ENCODE measurements at places on chromosomes 7 and 10.
A peak's percentile ranks its signal among the peaks of the same experiment; 100 is the strongest.

GRCh38 chr7:125695626-125696025 lies 766.0 kb upstream of the POT1 start:
- no peak for DNase-seq

DNA sequence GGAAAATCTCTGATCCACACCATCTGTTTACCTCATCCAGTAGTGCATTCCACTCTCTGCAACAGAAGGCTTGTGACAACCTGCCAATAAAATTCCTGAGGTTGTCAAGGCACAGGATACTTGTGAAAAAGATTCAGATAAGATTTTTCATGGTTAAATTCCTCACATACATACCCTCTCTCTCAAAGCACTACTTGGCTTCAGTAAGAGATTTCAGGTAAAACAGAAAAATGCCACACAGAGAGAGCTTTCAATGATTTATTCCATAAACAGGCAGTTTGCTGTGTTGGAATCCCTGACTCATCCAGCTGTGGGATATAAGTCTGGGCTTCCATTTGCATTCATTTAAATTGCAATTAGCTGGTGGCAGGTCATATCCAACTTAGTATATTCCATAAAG lies 99.7 kb upstream of the CAV2 start:
- DNase-seq, result no peak

DNA sequence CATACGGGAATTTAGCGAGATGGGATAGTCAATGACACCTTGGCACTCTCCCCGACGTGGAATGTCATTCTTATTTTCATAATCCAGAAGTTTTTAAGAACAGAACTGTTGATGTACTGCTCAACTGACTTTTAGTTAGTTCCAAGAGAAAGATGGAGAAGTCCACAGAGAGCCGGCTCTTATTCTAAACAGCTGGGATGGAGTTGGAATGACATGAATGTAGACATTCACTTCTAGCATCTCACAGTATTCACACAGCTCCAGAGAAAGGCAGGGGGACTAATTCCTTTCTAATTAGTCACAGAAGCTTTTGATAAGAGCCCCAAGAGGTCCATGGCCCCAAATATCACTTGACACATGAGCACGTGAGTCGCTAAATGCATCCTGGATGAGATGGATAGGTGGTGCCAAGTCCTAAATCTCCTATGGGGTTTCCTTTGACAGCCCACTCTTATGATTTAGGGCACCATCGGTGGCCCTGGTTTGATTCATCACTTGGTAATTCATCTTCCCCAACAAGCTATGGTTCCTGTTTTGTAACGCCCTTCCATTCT lies 420.3 kb upstream of the AUTS2 start:
- DNase-seq, result no peak

DNA sequence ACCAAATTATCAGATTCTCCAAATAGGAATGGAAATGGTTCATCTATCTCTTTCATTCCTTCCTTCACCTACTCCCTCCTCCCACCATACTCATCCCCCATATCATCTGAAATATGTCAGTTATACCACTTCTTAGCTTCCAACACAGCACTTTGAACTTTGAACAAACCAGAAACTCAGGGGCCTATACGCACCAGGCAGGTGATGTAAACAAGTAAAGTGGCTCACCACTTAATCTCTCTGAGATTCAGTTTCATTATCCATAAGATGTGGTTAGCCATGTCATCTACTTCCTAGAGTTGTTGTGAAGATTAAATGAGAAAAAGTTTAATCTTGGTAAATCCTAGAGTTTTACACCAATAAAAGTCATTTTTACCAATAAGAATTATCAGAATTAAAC lies 65.9 kb upstream of the LRRN3 start:
- DNase-seq, result no peak

GRCh38 chr7:10312942-10313341 lies 660.7 kb upstream of the PHF14 start:
- DNase-seq, result no peak

GRCh38 chr10:11208908-11209829 lies 191.5 kb downstream of the CELF2 start:
- no peak for DNase-seq

DNA sequence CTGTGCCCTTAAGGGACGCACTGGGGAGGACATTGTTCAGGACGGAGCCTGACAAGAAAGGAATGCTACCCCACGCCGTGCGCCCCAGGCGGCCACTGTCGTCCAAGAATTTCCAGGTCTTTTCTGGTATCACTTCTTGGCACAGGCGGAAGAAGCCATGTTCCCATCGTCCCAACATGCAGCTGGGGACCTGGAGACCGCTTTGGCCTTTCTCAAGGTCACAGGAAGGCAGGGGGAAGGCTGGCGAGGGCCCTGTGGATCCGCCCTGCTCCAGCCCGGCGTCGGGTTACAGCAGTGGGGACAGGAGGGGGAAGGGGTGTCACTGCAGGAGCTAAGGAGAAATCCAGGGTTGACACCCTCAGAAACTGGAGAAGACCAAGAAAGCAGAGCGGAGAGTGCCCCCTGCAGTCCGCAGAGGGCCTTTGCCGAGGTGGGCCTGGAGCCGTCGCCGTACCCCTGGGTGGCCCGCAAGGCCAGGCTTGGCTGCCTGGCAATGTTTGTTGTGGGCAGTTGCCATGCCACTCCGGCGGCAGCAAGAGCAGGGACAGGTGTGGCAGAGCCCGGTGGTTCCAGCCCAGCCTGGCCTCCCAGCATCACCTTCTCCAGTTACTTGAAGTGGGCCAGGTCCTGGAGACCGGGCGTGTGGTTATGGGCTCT lies 104.1 kb downstream of the LHPP start:
- peak; percentile 83 for DNase-seq

GRCh38 chr7:101922631-101923601 lies 105.5 kb downstream of the CUX1 start:
- DNase-seq, result no peak

- no peak for DNase-seq
Observed at GRCh38 chr10:58282615-58283014, 13.7 kb downstream of the CISD1 start.

DNA sequence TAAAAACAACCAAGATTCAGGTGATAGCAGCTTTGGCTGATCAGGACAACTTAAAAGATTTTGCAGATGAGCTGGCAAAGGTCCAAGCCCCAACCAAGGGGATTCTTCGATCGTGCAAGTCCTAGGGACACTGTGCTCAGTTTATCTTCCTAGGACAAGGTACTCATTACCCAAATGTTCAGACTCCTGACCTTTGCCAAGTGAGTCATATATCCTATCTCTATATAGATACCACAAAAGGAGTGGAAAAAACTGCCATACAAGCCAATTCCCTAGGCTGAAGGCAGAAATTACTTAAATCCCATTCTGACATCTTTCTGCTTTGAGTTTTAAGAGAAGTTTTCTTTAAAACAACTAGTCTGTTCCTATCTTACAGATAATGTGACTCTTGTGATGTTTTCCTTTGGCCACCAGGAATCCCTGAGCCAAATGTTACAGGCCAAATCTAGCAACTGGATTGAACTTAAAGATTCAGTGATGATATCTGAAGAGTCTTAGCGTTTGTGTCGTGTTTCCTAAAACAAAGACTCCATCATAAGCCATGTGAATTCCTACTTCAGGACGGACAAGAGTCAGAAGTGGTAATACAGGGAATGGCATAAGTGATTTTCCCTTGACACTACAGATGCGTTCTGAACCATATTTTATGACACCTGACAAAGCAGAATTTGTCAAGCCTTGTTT lies 142.6 kb upstream of the ASAH2 start:
- no peak for DNase-seq

GRCh38 chr7:108311446-108312168 lies 144.6 kb downstream of the NRCAM start:
- DNase-seq, result no peak

DNA sequence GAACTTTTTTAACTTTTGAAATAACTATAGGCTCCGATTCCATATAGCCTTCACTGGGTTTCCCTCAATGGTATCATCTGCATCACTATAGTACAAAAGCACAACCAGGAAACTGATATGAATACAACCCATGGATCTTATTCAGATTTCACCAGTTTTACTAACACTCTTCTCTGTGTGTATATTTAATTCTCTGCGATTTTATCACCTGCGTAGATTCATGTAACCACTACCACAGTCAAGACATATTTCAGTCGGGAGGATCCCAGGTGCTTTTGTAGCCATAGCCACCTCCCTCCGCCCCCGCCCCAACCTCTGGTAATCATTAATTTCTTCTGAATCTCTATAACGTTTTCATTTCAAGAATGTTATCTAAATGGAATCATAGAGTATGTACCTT lies 82.8 kb upstream of the C7orf33 start:
- no peak for DNase-seq

GRCh38 chr10:24849051-24849450 lies 103.4 kb downstream of the PRTFDC1 start:
- no peak for DNase-seq

DNA sequence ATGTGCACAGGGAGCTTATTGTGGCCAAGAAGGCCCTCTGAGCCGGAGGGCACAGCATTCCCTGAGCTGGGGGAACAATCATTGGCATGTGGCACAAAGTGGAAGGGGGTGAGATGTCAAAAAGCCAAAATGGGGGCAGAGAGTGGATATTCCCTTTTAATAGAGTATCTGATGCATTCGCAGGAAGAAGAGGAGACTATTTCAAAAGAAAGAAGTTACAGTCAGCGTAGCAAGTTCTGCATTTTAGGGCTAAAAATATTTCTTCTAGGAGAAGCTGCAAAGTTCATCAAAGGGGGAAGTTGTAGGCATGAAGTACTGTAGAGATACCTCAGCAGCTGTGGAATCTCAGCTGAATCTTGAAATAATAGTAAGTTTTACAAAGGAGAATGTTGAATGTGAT lies 136.0 kb upstream of the WDR11 start:
- no peak for DNase-seq

- no peak for DNase-seq
Observed at GRCh38 chr7:113628948-113629847, 289.6 kb downstream of the PPP1R3A start.

Measured in DMS79 (cell line).